Thoracic aorta (tissue), 2 donors: ENCODE measurements at places on chromosomes 1 and 21.

DNA sequence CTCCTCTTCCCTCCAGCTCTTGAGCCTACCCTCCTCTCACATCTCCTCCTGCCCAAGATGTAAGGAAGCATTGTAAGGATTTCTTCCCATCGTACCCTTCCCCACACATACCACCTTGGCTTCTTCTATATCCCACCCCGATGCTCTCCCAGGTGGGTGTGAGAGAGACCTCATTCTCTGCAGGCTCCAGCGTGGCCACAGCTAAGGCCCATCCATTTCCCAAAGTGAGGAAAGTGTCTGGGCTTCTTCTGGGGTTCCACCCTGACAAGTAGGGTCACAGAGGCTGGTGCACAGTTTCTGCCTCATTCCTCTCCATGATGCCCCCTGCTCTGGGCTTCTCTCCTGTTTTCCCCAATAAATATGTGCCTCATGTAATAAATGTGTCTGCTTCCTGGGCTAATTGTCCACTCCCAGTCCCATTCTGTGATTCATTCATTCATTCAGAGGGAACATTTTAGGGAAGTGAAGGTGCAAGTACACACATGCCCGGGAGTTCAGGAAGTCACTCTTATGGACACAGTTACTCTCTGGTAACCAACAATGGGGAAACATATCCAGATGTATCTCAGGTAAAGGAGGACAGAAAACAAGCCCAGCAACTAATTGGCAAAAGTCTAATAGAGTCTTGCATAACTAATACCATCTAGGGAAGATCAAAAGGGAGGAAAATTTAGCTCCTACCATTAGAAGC lies 1.9 kb downstream of the SPRR4 start:
- no peak for DNase-seq

- DNase-seq, result no peak
These were observed 37.8 kb upstream of the ZNF326 start for GRCh38 chr1:89957107-89957506.

GRCh38 chr1:227712648-227713047 lies 22.5 kb downstream of the JMJD4 start:
- no peak for DNase-seq

- DNase-seq, result no peak
These were observed 12.2 kb upstream of the CDC42BPA start for GRCh38 chr1:227330279-227331076.

- peak; percentile 28 for DNase-seq
These were observed 704 bp upstream of the CRABP2 start for GRCh38 chr1:156705918-156706656.

DNA sequence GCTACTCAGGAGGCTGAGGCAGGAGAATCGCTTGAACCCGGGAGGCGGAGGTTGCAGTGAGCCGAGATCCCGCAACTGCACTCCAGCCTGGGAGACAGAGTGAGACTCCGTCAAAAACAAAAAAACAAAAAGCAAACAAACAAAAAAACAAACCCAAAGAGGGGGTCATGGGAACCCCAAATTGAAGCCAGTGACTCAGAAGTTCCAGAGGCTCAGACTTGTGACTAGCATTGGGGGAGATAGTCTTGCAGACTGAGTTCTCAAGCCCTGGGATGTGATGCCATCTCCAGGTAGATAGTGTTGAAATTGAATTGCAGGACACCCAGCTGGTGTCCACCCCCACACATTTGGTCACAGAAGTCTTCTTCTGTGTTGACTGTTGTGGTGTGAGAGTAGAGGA lies 24.9 kb upstream of the ENO1 start:
- no peak for DNase-seq

- no peak for DNase-seq
These were observed 30.6 kb downstream of the ZC3H11B start for GRCh38 chr1:219582296-219582695.

- no peak for DNase-seq
These were observed 118.2 kb downstream of the LEPR start for GRCh38 chr1:65538664-65539063.

- DNase-seq, result no peak
These were observed 5.3 kb downstream of the COL18A1 start for GRCh38 chr21:45410151-45410864.

GRCh38 chr1:173823781-173824314 lies 625 bp upstream of the DARS2 start:
- DNase-seq, result no peak

DNA sequence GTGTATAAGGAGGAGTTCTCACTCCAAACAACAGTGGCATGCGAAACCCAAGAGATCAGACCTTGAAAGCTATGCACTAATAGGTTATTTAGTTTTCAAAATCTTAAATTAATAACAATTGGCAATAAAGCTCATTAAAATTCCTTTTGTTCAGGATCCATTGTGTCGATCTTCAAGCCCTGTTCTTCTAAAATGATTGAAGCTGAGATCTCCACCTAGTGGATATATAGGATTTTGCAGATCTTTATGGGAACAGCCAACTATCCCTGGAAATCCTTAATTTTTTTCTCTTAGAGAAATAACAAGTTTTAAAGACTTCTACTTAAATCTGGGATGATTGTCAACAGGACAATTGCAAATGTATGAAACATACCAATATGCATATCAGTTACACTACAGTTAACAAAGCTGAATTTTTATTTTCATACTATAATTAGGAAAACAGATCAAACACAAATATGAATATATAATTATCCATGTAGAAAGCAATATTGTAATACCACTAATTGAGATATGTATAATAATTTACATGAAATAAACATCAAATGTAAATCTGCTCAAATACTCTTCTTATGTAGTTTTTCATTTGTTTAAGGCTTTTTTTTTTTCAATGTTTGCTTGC lies 43.3 kb downstream of the LRRC53 start:
- no peak for DNase-seq

DNA sequence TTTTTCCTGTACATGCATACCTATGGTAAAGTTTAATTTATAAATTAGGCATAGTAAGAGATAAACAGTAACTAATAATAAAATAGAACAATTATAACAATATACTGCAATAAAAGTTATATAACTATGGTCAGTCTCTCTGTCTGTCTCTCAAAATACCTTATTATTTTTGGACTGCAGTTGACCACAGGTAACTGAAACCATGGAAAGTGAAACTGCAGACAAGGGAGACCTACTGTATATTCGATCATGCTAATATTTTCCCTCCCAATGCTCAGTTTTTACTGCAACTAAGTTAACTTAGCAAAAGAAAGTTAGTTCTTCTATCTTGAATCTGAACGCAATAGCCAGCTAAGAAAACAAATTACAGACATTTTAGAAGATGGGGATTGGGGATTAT lies 12.3 kb upstream of the DHX9 start:
- no peak for DNase-seq

GRCh38 chr1:220757441-220757840 lies 9.3 kb downstream of the MTARC2 start:
- DNase-seq, result no peak

- no peak for DNase-seq
These were observed 629 bp downstream of the TAF5L start for GRCh38 chr1:229625071-229625914.

- DNase-seq, result no peak
These were observed 85.3 kb downstream of the PLXNA2 start for GRCh38 chr1:208158640-208159554.

- DNase-seq, result no peak
These were observed 162.7 kb downstream of the SIPA1L2 start for GRCh38 chr1:232467073-232467760.

GRCh38 chr1:156691665-156692440 lies 13.5 kb downstream of the CRABP2 start:
- DNase-seq, result no peak

GRCh38 chr21:32772281-32773047 lies 909 bp upstream of the PAXBP1 start:
- no peak for DNase-seq

DNA sequence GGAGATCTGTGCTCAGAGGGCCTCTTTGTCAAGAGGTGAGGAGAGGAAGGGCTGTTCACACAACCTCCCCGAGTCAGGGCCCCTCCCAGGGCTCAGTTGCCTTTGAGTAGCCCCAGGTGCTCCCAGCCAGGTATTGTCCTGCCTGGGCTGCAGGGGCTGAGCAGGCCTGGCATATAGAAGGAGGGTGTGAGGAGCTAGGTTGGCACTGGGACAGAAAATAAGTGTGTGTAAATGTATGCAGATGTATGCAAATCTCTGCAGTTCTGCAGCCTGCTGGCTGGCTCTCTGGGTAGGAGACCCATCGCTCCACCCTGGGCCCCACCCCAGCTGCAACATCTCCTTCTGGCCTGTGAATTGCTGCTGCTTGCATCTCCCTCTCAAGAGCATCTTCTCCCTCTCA lies 52.4 kb downstream of the NAV1 start:
- no peak for DNase-seq

GRCh38 chr1:228753786-228754360 lies 18.6 kb downstream of the RHOU start:
- DNase-seq, result no peak

- DNase-seq, result no peak
These were observed 2.7 kb downstream of the EPHX1 start for GRCh38 chr1:225812488-225813213.

DNA sequence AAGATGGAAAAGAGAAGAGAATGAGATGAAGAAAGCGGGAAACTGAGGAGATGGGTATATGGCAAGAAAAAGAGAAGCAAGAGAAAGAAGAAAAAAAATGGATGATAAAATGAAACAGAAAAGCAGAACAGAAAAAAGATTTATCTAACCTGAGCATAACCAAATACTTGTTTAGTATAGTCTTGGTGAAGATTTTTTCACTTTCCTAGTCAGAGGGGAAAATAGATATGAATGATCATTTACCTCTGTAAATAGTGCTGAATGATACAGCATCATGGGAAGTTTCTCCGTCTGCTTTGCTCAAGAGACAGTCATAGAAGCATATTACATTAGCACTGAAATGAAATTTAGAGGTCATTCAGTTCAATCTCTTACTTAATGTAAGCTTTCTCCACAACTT lies 36.1 kb upstream of the PLPPR4 start:
- no peak for DNase-seq

GRCh38 chr1:109917051-109917767 lies 6.6 kb downstream of the CSF1 start:
- DNase-seq, result no peak

DNA sequence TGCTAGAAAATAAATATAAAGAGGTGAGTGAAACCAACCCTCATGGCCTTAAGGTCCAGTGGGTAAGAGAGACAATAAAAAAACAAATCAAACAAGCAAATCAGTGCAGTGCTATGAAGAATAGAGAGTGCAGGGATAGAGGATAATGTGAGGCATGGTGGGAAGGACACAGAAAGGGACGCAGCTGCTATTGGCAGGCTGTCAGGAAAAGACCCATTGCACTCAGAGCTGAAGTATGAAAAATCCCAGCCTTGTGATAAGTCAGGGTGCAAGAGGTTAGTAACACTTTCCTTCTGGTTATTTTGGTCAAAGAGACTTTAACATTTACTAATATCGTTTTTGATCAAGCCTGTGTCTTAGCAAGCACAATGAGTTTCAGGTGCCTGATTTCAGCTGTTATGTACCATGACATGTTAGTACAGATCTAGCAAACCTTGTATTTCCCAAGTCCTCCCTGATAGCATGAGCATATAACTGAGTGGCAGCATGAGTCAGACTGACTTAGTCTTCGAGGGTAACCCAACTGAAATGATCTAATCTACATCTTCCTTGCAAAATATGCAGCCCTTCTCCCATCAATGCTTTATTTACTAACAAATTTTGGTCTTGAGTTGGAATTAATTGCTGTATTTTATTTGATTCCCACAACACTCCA lies 31.7 kb downstream of the CHML start:
- no peak for DNase-seq

GRCh38 chr1:58618303-58618702 lies 41.3 kb upstream of the TACSTD2 start:
- peak; percentile 17 for DNase-seq

- DNase-seq, result no peak
These were observed 152.2 kb downstream of the CLEC20A start for GRCh38 chr1:178344513-178345091.

DNA sequence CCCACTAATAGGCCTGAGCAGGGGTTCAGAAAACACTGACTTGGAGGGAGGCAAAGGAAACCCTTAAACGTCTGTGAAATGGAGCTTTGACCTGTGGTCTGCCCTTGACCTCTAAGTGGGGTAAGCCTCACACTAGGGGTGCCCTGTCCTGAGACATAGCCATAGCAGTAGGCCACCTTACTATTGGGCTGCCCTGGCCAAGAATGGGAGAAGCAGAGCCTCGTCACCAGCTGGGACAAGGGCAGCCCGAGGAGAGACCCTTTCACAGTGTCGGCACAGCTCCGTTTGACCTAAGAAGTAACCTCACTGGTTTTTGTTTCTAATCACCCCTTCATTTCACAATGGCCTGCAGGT lies 26.4 kb upstream of the IFNAR2 start:
- DNase-seq, result no peak

DNA sequence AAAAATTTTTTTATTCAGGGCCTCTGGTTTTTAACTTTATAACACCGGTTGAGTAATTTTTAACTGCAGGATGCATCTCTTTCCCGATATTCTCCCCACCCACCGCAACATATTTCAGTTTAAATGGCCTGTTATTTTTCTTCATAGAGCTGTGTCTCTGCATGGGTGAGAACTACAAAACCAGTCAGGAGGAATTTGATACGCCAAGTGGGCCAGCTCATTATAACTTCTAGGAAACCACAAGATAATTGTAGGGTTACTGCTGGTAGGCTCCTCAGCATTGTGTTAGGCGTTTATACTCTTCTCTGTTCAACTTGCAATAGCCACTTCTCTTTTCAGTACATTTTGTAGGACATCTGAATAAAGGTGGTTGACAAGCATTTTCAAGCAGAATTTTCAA lies 169.7 kb downstream of the PBX1 start:
- DNase-seq, result no peak

DNA sequence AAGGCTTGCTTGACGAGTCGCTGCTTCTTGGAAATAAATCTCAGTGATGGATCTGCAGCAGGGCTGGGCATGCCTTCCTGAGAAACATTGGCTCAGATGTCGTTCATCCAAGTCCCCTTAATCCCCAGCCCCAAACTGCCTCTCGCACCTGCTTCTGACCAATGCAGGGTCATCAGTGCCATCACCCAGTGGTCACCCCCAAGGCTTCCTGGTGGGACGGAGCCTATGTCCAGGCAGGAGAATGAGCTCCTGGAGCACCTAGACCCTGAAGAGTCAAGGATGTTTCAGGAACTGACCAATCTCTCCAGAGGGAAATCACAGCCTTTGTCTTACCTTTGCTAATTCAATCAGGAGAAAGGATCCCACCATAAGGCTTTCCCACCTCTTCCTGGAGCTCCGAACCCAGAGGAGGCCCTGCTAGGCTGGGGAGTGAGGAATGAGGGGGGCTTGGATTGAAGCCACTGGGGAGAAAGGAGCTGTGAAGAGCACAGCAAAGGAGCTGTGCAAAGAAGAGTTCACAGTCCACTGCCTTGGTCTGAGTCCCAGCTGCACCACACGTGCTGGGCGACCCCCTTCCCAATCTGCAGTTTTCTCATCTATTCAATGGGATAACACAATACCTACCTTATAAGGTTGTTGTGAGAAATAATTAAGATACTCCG lies 416.1 kb downstream of the NPHP4 start:
- DNase-seq, result no peak

- no peak for DNase-seq
These were observed 19.6 kb upstream of the SLC26A9 start for GRCh38 chr1:205962821-205963221.

GRCh38 chr1:48040154-48040553 lies 43.0 kb upstream of the TRABD2B start:
- no peak for DNase-seq

GRCh38 chr1:4605158-4605557 lies 49.3 kb upstream of the AJAP1 start:
- no peak for DNase-seq

GRCh38 chr1:26434161-26434752 lies 2.1 kb downstream of the DHDDS start:
- DNase-seq, result no peak
